SK-MEL-5 (cell line): ENCODE measurements at places on chromosomes 12 and 14. TPM values are rescaled to one million over a fixed set of nuclear protein-coding genes. Genes with fewer than 3 reads are reported as not detected.

The NKX2-8 gene
- 0.27 and 0.50 TPM in 2 replicates for total RNA-seq

DNA sequence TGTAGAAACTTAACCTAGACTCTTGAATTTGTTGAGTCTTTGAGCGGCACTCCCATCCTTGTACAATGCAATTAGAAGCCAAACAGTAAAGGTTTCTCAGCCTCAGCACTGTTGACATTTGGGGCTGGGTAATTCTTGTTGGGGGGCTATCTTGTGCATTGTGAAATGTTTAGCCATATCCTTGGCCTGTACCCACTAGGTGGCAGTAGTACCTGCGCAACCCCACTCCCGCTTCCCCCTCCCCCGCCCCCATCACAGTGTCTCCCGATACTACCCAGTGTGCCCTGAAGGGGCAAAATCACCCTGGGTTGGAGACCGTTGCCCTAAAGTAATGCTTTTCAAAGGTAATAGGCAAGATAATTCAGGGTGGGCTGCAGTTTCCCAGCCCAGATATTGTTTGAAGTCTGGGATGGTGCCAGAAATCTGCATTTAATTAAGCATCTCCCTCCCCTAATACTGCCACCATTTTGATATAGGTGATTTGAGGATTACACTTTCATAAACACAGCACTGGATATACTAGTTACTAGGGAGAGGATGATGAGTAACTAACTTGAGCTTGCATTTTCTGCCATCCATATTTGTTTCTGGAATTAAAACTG lies 1.8 kb downstream of the COX6A1 start:
- DNase-seq: peak; percentile 79

GRCh38 chr14:35222872-35223466 lies 69.2 kb upstream of the PSMA6 start:
- no peak for DNase-seq

- DNase-seq: no peak
Observed at GRCh38 chr14:101109981-101110728, 206.6 kb upstream of the RTL1 start.

The NOS1 gene
- total RNA-seq: not detected in 2 replicates

- no peak for DNase-seq
Observed at GRCh38 chr12:63206909-63207308, 55.9 kb upstream of the AVPR1A start.

The SLC22A17 gene
- 9.5 and 10.7 TPM in 2 replicates for total RNA-seq

GRCh38 chr14:74258764-74259035 lies 19.5 kb downstream of the VSX2 start:
- DNase-seq: no peak

The CCDC196 gene
- not detected in 2 replicates for total RNA-seq

DNA sequence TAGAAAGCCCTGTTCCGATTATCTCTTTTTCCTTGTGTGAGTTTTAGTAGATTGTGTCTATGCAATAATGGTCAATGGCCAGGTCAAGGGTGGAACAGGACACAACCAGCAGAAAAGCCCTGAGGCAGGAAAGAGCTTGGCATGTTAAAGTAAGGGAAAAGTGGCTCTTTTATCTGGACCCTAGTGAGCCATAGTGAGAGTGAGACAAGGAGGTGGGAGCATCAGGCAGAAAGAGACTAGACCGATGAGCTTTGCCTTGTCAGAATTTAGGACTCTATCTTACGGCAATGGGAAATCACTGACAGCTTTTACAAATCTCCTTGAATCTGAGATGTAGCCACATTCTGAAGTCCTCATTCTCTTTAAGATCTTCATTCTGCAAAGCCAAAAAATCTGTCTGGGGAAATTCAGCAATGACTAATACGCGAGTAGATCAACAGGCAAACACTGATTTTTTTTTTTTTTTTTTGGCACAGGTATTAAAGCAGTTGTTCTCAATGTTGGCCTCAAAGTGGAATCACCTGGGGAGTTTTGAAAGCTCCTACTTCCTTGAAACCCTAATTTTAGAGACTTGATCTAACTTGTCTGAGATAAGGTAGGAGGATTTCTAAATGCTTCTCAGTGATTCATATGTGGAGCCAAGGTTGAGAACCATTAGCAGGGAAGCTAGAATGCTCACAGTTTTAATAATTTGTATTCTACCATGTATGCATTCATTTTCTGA lies 33.9 kb downstream of the TMEM19 start:
- no peak for DNase-seq
